Stimulated activated CD4-positive, alpha-beta T cell treated with anti-CD3 and anti-CD28 coated beads, TNF-alpha, amount 100 ng/mL, for 48 hours (primary cell): ENCODE measurements at places on chromosomes 6 and 20.

GRCh38 chr6:112407101-112407590, 60.0 kb downstream of the RFPL4B start:
- no peak for DNase-seq

GRCh38 chr20:58022711-58023110, 205.7 kb downstream of the ANKRD60 start:
- no peak for DNase-seq

DNA sequence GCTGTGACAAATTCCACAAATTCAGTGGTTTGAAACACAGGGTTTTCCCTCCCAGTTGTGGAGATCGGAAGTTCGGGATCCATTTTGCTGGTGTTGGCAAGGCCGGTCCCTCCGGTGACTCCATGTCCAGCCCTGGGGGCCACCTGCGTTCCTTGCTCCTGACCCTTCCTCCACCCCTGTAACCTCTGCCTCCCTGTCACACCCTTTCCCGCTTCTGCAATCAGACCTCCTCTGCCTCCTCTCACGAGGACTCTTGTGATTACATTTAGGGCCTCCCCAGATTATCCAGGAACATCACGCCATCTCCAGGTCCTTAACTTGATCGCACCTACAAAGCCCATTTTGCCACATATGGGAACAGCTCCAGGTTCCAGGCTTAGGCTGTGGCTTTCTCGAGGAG, 12.5 kb downstream of the RPS6KA2 start:
- no peak for DNase-seq

GRCh38 chr20:11502061-11502460, 415.6 kb upstream of the BTBD3 start:
- no peak for DNase-seq

DNA sequence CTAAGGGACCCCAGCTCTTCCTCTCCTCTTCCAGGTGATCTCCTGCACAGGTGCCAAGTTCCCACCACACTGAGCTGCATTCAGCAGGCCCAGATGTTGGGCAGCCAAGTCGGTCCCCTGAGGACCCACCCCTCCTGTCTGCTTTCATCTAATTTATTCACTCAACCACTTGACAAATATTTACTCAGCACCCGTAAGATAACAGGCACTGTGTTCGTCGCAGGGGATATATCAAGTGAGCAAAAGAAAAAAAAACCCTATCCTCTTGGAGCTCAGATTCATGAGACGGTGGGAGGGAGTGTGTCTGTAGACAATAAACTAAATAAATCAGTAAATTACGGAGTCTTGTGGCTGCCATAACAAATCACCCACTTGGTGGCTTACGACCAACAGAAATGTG, 143.6 kb downstream of the MRPL14 start:
- no peak for DNase-seq

- DNase-seq: no peak
Measured at GRCh38 chr20:14260367-14260766, 77.0 kb downstream of the FLRT3 start.
